Forelimb muscle (tissue), 1 donor: ENCODE measurements at places on chromosomes 13 and 19.

DNA sequence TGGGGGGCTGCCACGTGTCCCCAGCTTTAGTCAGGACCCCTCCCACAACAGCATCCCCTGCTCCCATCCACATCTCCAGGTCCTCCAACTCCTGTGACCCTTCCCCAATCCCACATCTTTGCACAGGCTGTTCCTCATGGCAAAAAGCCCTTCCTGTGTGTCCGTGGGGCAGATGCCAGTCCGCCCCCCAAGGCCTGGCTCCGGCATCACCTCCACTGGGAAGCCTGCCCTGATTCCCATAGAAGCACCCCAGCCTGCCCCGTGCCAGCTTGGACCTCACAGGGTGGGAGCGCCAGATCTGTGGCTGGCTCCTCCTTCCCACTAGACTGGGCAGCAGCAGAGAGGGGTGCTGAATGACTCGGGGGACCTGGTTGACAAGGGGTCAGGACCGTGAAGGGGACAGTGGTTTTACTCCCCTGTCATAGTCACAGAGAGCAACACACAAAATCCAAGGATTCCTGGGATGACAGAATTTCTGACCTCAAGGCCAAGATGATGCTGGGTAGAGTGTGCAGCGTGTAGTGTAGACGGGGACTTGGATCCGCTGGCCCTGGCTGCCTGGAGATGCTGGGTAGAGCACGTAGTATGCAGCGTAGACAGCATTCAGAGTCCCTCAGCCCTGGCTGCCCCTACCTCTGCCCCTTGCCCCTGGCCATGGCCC is 13.3 kb downstream of the KLF2 start:
- no peak for DNase-seq

GRCh38 chr19:48117515-48118130 is 7.0 kb upstream of the PLA2G4C start:
- DNase-seq = no peak

DNA sequence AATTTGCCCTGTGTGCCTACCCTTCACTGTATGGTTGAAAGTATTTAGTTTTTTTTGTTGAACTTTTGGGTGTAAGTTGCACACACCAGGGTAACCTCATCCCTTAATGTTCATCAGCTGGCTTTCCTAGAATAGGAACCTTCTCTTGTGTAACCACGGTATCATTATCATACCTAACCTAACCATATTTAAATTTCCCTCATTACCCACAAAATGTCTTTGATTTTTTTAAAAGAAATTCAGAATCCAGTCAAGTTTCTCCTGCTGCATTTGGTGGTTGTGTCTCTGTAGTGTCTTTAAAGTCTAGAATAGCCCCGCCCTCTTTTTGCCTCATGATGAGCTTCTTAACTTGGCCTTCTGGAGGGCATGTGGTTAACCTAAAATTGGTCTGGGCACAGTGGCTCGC is 80.3 kb downstream of the RYR1 start:
- no peak for DNase-seq

GRCh38 chr19:48110350-48110966 is at the start of gene PLA2G4C:
TSS of gene PLA2G4C (minus strand) at chr19:48110817. CDS start at chr19:48106529, 4,288 bp downstream.
- DNase-seq = peak; percentile 65

GRCh38 chr13:21202767-21203531 is 26.5 kb downstream of the MRPL57 start:
- DNase-seq = no peak

DNA sequence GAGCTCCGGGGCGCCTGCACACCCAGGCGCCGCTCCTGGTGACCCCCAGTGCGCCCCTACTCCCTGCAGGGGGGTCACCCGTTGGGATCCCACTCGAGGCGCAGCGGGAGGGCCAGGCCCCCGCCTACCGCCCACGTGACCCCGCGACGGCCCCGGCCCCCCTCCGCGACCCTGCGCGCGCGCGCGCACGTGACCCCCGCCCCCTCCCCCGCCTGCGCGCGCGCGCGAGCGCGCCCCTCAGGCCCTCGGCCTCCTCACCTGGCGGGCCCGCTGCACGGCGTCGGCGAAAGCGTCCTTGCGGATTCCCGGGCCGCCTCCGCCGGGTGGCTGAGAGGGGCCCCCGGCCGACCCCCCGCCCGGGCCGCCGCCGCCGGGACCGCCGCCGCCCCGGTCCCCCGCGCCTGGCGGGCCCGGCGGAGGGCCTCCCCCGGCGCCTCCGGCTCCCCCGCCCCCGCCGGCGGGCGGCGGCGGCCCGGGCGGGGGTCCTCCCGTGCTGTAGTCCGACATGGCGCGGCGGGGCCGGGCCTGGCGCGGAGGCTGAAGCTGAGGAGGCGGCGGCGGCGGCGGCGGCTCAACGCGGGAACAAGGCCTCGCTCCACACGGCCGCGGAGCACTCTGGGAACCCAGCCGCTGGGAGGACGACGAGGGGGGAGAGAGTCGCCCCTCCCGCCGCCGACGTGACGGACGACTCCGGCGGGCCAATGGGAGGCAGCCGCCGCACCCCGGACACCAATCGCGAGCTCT is at the start of gene KHSRP:
KHSRP (minus strand) TSS at position 617 of the 744 bp plus-strand sequence; CDS start at position 507, 110 bp downstream.
- no peak for DNase-seq

DNA sequence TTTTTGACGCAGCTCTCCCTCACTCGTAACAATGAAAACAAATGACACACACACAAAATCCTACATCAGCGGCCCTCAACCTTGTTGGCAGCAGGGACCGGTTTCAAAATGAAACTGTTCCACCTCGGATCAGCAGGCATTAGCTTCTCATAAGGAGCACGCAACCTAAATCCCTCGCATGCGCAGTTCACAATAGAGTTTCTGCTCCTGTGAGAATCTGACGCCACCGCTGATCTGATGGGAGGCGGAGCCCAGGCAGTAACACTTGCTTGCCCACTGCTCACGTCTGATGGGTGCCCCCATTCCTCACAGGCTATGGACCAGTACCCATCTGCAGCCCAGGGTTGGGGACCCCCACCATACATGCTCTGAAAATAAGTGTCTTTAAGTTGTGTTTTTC is 43.4 kb downstream of the DHRS12 start:
- DNase-seq = peak; percentile 36

DNA sequence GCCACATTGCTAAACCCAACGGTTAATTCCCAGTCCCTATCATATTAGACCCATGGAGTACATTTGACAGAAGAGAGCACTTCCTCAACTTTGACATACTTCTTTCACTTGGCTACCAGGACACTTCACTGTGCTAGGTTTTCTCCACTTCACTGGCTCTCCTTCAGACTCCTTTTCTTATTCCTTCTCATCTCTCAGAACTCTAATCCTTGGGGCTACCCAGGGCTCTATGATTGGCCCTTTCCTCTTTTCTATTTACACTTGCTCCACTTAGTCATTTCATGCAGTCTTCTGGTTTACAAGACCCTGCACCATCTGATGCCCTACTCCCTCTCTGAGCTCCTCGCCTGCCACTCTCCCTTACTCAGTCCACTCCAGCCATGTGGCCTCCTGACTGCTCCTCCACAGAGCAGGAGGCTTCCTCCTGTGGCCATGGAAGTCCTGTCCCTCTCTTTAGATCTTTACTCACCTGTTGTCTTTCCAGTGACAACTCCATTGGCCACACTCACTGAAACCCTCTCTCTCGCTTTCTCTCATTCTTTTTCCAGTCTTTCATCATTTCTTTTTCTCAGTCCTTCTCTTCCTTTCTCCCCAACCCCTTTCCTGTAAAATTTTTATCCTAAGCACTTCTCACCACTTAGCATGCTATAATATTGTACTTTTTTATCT is 90.4 kb downstream of the TBC1D4 start:
- no peak for DNase-seq

DNA sequence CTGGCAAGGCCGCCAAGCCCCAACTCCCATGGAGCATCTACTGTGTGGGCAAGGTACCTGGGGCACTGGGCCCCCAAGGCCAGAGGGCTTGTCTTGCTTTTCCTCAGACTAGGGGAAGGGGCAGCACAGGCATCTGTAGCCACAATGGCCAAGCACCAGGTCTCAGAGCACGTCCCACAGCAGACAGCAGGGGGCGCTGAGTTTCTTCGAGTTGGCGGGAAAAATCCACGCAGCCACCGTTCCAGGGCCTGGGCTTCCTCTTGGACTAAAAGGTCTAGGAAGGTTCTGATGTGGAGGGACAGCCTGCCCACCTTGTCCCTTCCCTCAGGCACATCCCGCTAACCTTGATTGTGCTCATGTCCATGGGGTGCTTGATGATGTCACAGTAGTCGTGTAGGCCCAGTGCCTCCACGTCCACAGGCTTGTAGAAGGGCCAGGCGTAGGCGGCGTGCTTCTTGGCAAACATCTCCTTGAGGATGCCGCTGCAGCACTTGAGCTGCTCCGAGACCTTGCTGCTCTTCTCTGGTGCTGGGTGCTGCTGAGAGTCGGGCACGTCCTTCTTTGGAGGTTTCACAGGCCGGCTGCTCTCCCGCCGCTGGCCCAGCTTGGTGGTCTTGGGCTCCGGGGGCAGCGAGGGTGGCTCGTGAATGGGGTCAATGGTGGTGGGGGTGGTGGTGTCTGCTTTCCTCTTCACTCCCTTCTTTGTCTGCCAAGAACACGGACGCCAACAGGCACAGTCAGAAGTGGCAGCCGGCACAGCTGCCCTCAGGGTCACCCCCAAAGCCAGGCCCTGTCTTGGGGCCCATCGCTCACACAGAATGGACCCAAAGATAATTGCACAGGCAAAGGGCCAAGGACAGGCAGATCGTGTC is 32.0 kb upstream of the EPHX3 start:
- no peak for DNase-seq

GRCh38 chr13:59568306-59568705 is 595.4 kb downstream of the DIAPH3 start:
- no peak for DNase-seq

GRCh38 chr19:49333811-49334288 is 1.4 kb upstream of the CD37 start:
- no peak for DNase-seq

DNA sequence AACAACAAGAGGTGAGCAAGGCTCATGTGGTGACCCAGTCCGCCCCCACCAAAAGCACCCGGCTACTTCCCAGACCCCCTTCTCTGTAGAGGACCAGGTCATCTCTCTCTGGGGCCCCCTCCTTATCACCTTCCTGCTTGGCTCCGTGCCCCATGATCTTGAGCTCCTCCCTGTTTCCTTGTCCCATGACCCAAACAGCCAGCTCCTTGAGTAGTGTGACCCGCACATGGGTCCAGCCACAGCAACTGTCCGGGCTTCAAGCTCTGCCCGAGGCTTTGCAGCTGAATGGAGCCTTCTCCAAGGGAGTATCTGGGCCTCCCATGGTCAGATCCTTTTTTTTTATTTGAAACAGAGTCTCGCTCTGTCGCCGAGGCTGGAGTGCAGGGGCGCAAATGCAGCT is 61.8 kb downstream of the MYO9B start:
- no peak for DNase-seq

DNA sequence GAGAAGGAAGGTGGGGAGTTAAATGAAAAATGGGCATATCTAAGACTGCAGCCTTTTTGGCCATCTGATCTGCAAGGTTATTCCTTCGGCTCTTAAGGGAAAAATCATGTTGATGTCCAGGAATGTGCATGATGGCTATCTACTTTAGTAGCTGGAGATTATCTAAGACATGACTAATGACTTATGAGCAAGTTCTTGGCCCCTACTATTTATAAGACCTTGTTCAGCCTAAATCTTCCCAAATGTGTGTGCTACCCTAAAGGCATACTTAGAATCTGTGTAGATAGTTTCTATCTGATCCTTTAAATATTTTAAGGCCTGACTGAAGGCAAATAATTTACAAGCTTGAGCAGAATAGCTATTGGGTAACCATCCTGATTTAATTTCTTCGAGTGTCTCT is 41.8 kb upstream of the CD177 start:
- DNase-seq = no peak

GRCh38 chr13:77406644-77407440 is 79.9 kb upstream of the MYCBP2 start:
- no peak for DNase-seq

DNA sequence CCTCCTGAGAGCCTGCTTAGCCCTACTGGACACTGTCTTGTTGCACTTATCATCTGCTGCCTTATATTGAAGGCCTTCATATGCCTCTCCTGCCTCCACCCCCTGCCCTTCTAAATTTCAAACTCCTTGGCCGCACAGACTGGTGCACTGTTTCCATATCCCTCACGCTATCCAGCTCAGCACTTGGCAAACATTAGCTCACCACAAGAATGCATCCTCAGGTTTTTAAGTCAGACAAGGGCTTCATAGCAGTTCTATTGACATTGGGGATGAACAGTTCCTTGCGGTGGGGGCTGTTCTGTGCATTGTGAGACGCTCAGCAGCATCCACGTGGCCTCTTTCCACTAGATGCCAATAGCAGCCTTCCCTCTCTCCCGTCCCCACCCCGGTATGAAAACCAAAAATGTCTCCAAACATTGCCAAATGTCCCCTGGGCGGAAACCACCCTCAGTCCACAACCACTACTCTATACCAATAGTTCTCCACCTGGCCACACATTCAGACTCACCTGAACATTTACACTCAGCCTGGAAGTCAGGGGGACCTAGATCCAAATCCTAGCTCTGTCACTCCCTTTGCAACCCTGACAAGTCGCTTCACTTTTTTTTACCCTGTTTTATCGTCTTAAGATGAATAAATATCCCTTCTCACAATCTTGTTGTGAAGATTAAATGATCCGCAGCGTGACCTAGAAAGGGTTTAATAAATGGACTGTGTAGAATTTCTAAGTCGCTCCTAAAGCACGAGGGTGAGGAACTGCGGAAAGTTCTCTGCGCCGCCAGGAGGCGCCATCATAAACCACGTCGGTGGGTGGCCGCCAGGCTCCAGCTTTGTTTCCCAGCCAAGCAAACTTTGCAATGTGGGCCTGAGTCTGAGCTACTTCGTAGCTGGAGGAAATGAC is 3.6 kb upstream of the CEACAM3 start:
- no peak for DNase-seq

- DNase-seq = no peak
Observed at GRCh38 chr13:90951663-90952062, 395.8 kb upstream of the MIR17HG start.

DNA sequence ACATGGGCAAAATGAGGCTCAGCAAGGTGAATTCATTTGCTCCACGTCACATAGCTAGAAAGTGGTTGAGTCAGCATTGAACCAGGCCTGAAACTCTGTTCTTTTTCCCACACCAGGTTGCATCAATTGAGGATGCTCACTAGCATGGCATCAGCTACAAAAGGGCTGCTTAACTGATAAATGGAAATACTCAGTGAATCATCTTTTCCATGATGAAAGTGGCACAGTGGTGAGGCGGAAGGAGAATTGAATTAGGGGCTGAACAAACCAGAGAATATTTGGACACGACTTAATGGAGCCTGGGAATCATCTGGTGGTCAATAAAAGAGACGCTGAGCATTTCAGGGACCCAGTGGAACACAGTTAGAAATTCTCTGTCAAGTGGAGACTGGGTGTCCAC is 320.1 kb upstream of the MAB21L1 start:
- DNase-seq = no peak

DNA sequence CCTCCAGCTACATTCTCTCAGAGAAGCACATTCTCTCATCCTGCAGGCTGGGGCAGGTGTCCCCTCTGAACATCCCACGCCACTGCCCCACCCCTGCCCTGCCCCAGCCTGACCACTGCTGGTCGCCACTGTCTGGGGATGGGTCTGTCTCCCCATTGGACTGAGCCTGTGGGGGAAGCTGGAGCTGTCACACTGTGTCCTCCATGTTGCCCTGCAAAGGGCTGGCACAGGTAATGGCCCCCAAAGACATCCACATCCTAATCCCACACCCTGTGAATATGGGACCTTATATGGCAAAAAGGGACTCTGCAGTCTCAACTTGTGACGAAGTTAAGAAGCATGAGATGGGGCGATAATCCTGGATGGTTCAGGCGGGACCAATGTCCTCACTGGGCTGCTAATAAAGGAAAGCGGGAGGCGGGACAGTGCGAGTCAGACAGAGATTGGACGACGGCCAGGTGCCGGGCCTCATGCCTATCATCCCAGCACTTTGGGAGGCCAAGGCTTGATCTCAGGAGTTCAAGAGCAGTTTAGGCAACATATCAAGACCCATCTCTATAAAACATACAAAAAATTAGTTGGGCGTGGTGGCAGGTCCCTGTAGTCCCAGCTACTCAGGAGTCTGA is 9.1 kb downstream of the AP2S1 start:
- no peak for DNase-seq
